ENCODE measurements at places on chromosomes 7 and 10.

DNA sequence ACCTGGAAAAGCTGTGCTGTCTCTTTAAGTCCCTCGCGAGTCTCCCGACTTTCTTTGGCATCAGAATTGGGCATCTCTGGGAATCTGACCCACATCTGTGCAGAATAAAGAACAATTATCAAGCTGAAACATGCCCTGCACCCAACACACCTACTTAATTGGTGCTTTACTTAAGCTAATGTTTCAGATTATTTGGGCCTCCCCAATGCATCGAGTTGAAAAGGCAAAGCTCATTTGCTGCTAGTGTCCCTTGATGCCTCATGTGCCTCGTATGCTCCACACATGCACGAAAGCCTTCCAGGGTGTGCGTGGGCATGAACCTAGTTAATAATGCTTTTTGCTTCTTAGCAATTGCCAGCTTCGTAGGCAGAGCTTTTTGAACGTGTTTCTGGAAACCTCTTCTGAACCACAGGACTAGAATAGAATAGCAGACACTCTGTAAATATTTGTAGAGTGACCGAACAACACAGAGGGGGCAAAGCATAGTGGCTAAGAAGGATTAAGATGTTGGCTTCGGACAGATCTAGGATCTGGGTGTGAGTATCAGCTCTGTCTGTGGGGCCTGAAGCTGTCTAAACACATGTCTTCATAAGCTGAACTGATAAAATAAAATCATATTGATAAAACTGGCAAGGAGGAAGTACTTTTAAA is 26.7 kb upstream of the FGFR2 start:
- DNase-seq = no peak

DNA sequence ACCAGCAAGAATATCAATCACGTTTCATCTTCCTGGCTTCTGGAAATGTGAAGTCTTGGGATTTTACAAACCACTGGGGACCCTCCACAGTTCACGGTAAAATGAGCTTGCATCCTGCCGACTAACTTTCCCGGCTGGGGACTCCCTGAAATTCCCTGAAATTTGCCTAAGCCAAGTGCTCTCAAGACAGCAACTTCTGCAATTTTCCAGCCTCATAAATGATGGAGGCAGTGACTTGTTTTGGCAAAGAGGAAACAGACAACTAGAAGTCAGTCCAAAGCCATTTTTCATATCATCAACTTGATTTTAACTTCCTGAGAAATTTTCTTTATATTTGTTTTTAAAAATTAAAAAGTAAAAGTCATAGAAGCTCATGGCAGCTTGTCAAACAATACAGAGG is 212.3 kb downstream of the FANK1 start:
- DNase-seq = no peak

DNA sequence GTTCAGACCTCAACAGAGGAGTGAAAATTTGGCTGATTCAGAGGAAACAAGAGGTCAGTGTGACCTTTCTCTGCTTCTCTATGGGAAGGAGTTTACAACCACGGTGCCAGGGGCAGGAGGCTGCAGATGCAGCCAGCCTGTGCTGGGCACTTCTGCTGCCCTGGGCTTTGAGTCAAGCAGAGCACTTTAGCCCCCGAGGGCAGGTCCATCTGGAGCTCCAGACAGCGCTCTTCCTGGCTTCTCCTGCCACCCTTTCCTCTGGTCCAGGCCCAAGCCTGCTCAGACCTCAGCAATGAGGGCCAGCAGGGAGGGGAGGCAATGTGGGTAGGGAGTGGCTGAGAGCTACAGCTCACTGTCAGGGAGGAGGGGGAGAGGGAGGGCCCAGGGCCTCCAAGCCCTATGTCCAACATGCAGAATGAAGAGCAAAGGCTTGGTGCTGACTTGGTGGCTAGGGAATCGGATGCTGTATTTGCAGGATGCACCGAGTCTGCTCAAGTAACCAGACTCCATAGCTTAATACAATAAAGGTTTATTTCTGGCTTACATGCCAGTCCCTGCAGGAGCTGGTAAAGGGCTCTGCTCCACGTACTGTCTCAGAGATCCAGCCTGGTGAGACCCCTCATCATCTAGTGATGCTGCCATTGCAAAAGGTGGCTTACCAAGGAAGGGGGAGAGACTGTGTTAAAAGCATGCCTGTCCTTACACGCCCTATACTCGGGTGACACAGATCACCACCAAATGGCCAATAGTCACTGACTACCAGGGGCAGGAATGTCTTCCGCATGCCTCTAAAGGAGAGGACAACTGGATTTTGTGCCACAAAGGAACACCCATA is 481.6 kb downstream of the RPS24 start:
- DNase-seq = no peak

GRCh38 chr7:101605611-101606497 is 23.2 kb downstream of the MYL10 start:
- no peak for DNase-seq

- DNase-seq = no peak
These were observed 122.6 kb upstream of the PTER start for GRCh38 chr10:16314259-16314658.

DNA sequence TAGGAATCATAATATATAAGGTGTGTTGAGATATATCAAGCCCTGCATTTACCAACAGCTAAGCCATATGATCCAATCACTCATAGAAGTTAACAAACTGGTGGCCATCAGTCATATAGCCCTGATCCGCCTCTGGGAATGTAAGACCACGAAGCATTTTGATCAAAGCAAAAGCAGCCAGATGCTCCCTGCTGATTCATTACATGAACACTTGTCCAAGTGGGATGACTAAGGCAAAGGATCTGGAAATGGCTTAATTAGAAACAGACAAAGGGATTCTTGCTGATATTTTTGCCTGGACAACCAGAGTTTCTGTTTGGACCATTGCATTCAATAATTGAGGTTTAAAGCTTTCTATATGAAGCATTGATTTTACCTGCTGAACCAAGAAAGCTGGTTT is 535.5 kb downstream of the GPAM start:
- DNase-seq = no peak

GRCh38 chr10:949446-949845 is 17.9 kb upstream of the LARP4B start:
- DNase-seq = no peak

DNA sequence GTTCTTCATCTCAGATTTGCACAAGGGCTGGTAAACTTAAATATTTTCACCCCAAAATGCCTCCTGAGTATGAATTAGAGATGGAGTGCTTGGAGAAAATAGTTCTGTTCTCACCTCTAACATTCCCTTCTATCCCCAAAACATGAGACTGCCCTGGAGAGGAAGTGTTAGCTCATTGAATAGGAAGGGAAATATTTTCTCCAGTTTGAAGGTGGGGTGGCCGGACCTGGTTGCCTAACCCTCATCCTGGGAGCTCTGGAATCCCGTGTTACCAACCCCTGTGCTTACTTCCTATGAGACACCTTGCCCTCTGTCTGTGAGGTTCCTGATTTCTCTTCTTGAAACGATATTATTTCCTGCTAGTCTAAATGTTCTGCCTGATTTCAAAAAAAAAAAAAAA is 779 bp downstream of the IFIT2 start:
- no peak for DNase-seq

DNA sequence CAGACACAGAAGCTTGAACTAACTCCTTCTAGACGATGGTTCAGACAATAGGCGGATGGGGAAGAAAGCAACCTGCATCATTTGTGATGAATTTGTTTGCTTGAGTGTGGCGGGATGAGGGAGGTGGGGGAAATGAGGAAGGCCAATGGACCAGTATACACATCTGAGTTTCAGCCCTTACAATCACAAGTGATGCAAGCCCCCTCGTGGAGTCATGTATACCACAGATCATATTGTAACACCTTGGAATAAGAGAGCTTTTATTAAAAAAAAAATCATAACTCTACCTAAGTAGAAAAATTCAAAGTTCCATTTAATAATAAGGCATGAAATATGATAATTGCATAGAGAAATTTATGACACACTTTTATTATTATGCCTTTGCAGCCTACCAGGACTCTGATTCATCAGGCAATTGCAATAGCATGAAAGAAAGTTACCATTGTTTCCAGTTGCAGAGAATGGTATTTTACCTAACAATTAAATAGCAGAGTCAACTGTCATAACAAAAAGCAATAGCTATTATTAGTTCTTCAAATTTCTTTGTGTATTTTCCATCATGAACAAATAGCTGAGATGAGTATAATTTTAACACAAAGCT is 230.2 kb upstream of the AKR1E2 start:
- no peak for DNase-seq

GRCh38 chr7:23938215-23938614 is 228.2 kb downstream of the STK31 start:
- DNase-seq = no peak

GRCh38 chr7:34787586-34787985 is 129.6 kb downstream of the NPSR1 start:
- no peak for DNase-seq

DNA sequence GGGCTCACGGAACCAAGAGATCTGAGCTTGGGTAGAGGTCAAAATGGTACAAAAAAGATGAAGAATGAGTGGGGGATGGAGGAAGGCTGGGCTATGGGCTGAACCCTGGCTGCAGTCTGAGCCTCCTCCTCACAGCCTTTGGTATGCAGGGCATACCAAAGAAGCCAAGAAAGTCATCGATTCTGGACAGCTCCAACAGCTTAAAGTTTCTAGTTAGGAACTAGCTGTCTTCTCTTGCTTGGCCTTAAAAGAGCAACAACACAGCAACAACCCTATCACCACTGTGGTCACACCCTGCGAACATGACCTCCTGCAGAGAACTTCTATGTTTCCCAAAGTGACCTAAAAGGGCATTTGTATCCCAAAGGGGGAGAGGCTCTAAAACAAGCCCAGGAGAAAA is 126.1 kb upstream of the EFCAB10 start:
- DNase-seq = no peak

DNA sequence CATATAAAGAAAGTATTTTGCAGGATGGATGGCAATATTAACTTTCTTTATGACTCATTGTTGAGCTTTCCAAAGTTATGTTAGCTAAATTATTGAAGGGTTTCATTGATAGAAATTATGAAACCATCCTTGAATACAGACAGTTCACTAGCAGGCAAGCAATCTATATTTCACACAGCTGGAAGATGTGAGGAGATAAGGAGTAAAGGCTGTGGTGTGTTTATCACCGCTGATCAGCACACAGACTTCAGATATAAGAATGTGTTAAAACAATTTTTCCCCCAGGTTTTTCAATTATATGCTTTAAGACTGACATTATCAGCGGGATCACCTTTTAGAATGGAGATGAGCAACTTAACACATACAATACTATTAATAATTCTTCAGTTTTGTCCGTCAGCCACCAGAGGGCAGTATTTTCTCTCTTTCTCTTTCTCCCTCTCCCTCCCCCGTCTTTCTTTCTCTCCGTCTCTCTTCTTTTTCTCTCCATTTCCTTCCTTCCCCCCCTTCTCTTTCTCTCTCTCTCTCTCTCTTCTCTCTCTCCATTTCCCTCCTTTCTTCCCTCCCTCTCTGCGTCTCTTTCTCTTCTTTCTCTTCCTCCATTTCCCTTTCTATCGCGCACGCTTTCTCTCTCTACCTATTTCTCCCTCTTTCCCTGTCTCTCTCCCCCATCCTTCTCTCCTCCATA is 62.9 kb upstream of the FAM171A1 start:
- peak; percentile 34 for DNase-seq

DNA sequence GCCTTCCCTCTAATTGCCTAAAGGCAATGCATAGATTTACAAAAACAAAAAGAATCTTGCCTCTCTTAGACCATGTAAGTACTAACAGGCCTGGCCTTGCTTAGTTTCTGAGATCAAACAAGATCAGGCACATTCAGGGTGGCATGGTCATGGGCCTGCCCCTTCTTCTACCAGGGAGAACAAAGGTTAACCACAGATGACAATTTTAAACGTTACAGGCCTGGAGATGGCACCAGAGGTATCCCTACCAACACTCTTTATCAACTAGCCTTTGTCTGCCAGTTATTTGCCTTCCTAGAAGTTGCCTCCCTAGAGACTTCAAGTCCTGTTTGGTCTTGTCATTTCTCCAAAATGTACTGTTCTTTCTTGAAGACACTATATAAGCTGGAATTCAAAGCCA is 252.6 kb downstream of the DOCK4 start:
- DNase-seq = no peak

GRCh38 chr10:89001024-89001728 is 10.6 kb downstream of the FAS start:
- DNase-seq = no peak

DNA sequence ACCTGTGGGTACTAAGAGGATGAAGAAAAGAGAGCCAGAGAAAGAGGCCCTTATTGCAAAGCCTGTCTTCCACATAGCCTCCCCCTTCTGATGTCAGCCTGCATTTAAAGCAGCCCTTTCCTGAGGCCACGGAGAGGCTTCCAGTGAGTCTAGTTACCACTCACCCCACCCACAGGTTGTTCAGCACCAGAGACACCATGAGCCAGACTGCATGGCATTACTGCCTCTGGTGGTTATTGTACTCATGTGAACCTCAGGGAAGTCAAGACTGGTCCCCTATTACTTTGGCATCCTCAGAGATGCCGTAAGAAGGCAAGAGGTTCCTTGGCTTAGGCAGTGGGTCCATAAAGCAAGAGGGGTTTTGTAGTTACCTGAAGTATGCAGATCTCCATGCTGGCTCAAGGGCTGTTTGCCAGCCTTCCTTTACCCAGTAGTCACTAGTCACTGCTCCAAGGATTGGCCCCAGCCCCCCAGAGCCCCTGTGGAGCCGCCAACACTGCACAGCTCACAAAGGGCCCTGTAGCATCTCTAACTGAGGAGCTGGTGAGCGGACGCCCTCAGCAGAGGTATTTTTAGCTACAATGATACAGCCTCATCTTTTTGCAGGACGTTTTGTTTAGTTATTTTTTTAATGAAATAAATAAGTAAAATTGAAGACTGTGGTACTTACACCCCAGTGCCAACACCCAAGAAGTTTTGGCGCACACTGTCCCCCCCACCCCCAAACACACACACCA is 20.7 kb downstream of the LRRC4 start:
- no peak for DNase-seq

DNA sequence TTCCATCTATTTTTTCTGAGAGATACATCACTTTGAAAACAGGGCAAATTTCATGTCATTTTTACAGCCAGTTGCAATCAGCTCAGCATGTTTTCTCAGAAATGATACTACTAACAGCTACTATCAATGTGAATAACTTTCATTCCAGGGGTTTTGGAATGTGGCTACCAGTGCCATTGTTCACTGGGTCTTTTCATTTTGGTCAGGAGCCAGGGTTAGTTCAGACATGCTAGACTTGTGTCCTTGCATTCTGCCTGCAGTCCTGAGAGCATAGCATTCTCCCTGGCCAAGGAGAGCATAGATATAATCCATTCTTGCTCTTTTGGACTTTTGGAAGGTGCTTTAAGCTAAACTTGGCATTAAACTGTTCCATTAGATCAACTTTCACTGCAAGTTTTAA is 160.9 kb upstream of the NEBL start:
- no peak for DNase-seq

DNA sequence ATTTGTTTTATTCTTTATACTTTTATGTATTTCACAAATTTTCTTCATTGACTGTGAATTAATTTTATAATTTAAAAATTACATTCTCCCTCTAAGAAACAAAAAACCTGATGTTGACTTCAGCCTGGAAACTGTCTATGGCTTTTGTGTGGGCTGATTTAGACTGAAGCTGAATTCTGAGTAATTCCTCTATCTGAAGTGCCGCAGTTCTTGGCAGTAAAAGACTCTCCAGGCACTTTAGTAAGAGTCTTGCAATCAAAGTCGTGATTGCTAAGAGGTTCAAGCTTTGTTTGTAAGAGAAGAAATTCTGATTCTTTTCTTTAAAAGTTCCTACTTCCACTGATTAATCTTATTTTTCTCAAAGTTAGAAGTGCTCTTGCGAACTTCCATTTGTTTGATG is 3.4 kb upstream of the CEP41 start:
- no peak for DNase-seq

Measured in hepatic stellate cell (primary cell).